ENCODE measurements at places on chromosomes 6 and 20.

GRCh38 chr6:31871046-31871659 lies 7.6 kb downstream of the SLC44A4 start:
- peak; percentile 16 for DNase-seq

DNA sequence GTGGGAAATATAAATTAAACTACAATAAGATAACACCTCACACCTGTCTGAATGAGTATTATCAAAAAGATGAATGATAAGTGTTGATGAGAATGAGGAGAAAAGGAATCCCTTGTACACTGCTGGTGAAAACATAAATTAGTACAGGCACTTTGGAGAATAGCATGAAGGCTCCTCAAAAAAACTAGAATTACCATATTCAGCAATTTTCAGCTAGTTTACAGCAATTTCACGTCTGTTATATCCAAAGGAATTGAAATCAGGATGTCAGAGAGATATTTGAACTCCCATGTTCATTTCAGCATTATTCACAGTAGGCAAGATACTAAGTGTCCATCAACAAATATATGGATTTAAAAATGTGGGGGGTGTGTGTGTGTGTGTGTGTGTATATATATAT lies 292.6 kb downstream of the CLVS2 start:
- no peak for DNase-seq

DNA sequence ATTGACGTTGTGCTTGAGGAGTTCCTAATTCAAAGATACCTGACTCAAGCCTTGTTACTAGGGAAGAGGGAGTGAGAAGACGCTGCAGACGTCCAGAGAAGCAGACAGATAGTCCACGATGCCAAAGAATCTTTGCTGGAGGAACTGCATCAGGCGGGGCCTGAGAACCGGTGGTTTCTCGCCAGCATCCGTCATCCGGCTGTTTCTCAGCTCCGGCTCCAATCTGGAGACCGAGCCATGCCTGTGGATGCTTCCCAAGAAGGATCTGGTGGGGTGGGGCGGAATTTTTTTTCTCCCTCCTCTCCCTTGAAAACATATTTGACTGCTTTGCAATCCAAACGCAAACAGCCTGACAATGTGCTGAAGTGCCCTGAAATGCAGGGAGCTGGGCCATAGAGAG lies 125.8 kb upstream of the SRSF6 start:
- no peak for DNase-seq

GRCh38 chr6:106613590-106613989 lies 15.7 kb downstream of the RTN4IP1 start:
- DNase-seq = no peak

GRCh38 chr6:131868836-131869235 lies 61.0 kb downstream of the ENPP1 start:
- peak; percentile 35 for DNase-seq

- DNase-seq = no peak
These were observed 34.2 kb upstream of the GSTA4 start for GRCh38 chr6:53029257-53029656.

DNA sequence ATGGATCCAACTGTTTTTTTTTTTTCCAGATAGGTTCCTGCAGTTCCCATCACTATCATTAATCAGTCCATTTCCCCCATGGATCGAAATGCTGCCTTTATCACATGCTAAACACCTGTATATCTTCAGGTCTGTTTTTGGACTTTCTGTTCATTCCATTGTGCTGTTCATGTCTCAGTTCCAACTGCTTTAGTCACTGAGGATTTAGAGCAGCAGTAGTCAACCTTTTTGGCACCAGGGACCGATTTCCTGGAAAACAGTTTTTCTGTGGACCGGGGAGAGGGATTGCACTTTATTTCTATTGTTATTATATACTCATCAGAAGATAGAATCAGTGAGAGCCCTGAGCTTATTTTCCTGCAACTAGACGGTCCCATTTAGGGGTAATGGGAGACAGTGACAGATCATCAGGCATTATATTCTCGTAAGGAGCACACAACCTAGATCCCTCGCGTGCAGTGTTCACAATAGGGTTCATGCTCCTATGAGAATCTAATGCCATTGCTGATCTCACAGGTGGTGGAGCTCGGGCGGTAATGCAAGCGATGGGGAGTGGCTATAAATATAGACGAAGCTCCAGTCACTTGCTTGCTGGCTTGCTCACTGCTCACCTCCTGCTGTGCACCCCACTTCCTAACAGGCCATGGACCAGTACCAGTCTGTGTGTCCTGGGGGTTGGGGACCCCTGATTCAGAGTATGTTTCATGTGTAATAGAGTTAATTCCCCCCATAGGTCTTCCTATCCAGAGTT lies 46.0 kb downstream of the CAP2 start:
- DNase-seq = no peak

GRCh38 chr6:166714187-166714510 lies 87.1 kb upstream of the RPS6KA2 start:
- DNase-seq = no peak

- peak; percentile 73 for DNase-seq
These were observed 7.5 kb upstream of the CCDC28A start for GRCh38 chr6:138765896-138766655.

DNA sequence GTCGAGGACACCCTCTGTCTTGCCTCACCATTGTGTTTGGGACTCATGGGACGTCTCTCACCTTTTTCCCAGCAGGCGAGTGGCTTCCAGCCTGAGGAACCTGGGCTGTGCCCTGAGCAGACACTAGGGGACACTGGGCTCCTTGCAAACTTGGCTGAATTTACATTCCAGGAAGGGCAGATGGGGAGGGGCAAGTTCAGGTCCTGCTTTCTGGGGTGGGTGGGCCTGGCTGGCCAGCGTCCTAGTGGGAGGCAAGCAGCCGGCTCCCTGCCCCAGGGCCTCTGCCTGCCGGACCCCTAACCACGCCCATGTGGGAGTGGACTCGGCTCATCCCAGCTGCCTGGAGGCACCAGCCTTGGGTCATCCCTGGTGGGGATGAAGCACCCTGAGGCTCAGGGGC lies 48.2 kb upstream of the MLN start:
- DNase-seq = peak; percentile 38

- no peak for DNase-seq
These were observed 65.4 kb downstream of the UTRN start for GRCh38 chr6:144350528-144350880.

DNA sequence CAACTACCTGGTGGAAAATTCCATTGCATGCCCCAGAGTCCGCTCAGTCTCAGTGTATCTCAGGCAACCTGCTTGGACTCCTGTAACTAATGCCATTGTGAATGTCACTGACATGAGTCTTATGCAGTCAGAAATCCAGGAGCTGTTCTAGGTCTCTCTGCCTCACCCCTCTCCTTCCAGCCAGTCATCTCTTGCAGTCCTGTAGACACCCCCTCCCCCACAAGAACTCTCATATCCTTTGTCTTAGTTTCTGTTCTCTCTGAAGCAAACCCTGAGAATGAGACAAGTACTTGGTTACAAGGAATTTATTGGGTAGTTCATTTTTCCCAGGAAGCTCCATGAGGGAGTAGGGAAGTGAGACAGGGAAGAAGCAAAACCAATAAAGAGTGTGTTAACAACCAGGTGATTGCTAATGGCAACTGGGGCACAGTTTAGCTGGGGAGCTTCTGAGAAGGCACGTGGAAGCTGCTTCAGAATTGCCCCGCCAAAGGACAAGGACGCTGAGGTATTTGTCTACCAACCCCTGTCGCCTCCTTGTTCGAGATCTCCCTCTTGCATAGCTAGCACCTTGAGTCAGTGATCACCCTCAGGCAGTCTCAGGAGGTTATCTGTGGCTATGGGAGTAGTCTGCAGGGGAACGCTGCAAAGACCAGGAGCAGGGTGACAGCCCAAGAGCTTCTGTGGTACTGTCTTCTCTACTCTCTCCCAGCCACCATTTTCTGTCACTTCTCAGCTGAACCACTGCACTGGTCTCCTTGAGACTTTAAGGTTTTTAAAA lies 911.4 kb upstream of the FLRT3 start:
- no peak for DNase-seq

DNA sequence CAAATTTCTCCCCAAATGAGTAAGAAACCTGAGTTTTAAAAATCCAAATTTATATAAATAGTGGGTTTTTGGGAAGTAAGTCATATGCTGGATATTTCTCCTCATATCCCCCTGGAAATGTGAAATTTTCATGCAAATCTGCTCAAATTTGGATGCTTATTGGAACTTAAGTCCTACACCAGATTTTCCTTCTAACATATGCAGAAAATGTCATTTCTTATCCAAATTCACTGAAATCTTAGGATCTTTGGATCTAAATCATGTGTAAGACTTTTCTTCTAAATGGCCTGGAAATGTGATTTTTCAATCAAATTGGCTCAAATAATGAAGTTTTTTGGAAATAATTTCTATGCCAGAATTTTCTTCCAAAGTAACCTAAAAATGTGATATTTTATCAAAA lies 33.0 kb downstream of the ZNF133 start:
- DNase-seq = no peak

GRCh38 chr20:87401-87800 lies at the start of gene DEFB125:
TSS of gene DEFB125 (plus strand) at chr20:87672. CDS start at chr20:87710, 38 bp downstream.
- no peak for DNase-seq

GRCh38 chr6:47250302-47250701 lies 59.4 kb downstream of the TNFRSF21 start:
- DNase-seq = no peak

All from choroid plexus epithelial cell (primary cell).